ENCODE measurements at places on chromosomes 12 and 14.
A peak's percentile ranks its signal among the peaks of the same experiment; 100 is the strongest.

DNA sequence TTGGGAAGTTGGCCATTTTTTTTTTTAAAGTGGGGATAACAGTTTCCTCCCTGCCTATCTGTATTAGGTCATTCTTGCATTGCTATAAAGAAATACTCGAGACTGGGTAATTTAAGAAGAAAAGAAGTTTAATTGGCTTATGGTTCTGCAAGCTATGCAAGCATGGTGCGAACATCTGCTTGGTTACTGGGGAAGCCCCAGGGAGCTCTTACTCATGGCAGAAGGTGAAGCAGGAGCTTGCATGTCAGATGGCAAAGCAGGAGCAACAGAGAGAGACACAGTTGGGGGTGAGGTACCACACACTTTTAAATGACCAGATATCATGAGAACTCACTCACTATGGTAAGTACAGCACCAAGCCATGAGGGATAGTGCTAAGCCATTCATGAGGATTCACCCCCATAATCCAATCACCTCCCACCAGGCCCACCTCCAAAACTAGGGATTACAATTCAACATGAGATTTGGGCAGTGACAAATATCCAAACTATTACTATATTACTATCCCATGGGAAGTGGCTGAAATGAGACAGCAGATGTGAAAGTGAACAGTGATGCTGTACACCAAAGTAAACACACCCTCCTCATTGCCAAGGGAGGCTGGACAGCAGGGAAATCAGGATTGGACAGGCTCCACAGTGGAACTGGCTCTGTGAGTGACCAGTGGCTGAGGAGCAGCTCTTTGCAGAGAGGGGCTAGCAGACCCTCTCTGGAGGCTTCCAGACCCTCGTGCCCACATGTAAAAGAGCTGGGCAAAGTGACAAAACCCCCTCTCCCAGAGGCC, 40.5 kb downstream of the CRACR2A start:
- DNase-seq = no peak

GRCh38 chr14:70008284-70009262, 129.4 kb downstream of the SMOC1 start:
- DNase-seq = no peak

DNA sequence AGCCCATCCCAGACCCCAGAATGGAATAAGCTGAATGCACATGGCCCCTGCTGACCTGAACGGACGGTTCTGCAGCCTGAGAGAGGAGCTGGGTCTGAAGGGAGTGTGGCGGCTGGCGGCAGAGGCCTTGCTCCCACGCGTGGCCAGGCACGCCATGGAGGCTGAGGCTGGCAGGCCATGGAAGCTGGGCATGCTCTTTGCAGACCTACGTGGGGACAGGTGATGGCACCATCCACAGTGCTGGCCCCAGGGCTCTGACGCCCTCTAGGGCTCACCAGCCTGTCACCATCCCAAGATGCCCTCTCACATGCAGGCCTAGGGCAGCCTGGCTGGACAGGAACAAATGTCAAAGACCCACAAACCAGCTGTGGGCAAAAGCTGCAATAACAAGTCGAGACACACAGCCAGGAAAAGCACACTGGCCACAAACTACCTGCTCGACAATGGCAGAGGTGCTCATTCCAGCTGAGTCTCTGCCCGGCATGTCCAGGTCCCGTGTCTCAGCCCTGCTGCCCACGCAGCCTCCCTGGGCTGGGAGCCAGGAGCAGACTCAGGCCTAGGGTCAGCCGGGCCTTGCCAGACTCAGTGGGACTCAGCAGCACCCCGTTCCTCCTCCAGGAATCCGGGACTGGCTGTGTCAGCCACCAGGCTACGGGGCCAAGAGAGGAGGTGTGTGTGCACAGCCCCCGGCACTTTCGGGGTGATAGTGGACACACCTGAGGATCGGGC, 19.7 kb downstream of the BTBD6 start:
- no peak for DNase-seq

GRCh38 chr12:77082021-77082420, 16.7 kb upstream of the E2F7 start:
- DNase-seq = no peak

- no peak for DNase-seq
These were observed 31.7 kb downstream of the RTRAF start for GRCh38 chr14:52020866-52021717.

DNA sequence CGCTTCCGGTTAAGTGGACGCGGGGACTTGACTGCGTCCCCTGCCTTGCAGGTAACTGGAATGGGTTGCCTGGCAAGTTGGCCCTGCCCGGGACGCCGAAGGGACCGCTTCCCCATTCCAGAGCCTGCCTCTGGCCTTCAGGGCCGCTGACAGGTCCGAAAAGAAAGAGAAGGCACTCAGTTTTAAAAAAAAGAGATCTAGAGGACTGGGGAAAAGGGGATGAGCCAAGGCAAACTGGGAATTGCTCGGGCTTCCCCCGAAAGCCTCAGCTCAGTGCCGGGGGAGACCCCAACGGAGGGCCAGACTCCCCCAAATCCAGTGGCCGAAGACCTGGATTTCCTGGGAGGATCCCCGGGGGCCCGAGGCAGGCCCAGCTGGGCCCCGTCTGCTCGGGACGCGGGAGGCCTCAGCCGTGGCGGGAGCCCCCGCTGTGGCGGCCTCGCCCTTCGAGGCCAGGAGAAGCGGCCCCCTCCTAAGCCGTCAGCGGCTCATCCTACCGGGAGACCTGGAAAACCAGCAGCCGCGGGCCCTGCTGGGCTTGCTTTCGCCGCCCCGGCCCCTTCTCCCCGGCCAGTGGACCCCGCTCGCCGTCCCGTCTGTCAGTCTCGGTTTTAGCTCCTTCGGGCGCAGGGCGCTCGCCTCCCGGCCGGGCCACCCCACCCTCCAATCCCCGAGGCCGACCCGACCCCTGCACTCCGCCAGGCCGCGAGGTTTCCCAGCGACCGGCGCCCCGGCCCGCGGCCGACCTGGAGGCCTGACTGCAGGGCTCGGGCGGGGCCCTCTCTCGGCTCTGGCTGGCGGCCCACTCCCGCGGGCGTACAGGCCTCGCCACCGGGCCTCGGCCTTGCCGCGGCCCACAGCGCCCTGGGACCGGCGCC, 12.5 kb downstream of the OTX2 start:
- no peak for DNase-seq

- no peak for DNase-seq
These were observed 29.1 kb downstream of the TMEM260 start for GRCh38 chr14:56608689-56609088.

- no peak for DNase-seq
These were observed 5.2 kb downstream of the PPP1CC start for GRCh38 chr12:110737532-110737931.

- no peak for DNase-seq
These were observed 10.0 kb downstream of the AHNAK2 start for GRCh38 chr14:104968153-104968527.

DNA sequence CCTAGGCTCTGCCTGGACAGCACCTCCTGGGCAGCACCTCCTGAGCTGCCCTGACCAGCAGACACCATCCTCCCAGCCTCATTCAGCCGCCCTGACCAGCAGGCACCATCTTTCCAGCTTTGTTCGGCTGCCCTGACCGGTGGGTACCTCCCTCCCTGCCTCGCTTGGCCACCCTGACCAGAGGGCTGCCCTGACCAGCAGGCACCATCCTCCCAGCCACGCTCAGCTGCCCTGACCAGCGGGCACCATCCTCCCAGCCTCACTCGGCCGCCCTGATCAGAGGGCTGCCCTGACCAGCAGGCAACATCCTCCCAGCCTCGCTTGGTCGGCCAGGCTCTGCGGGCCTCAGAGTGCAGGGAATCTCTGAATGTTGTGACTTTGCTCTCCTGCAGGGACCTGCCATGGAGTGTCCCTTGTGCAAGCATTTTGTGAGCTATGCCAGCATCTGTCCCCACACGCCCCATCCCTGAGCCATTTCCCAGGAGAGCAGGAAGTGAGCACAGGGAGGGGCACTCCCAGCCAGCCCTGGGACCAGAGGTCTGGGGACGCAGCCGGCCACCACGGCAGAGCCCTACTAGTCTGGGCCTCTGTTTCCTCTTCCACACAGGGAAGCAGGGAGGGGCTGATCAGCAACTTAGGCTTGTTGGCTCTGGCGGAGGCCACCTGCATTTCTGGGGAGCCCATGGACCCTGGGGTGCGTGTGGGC, 265.5 kb downstream of the SEC23A start:
- no peak for DNase-seq

- DNase-seq = no peak
These were observed 128.4 kb upstream of the CPNE8 start for GRCh38 chr12:39033782-39034181.

DNA sequence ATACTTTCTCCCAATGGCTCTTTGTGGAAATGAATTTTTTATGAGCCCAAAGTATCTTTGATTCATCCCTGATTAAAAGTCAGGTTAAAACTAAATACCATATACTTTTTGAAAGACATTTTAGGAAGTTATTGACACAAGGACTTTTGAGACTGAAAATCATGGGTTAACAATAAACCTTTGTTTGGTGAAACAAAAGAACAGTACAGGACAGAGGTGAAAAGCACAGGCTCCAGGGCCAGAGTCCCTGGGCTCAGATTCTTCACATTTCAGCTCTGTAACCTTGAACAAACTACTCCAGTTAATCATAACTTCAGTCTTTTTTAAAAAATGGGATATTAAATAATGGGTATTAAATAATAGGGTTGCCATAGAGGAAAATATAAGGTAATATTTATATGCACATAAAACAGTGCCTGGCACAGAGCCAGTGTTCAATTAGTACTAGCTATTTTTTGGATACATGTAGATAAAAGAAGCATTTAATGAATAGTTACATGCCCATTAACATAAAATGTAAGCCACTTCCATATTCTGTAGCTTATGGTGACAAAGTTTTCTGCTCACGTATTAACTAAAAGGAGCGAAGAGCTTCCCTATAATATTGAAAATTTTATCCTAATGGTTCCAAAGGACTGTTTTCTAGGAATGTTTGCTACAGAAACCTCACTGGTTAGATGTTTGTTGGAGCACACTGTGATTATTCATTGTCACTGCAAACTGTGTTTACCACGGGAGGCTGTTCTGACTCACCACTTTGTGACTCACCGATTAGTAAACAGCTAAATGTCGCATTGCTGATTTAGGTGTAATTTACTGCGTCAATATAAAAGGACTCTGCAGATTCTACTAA, 255.4 kb downstream of the DAD1 start:
- peak; percentile 74 for DNase-seq

DNA sequence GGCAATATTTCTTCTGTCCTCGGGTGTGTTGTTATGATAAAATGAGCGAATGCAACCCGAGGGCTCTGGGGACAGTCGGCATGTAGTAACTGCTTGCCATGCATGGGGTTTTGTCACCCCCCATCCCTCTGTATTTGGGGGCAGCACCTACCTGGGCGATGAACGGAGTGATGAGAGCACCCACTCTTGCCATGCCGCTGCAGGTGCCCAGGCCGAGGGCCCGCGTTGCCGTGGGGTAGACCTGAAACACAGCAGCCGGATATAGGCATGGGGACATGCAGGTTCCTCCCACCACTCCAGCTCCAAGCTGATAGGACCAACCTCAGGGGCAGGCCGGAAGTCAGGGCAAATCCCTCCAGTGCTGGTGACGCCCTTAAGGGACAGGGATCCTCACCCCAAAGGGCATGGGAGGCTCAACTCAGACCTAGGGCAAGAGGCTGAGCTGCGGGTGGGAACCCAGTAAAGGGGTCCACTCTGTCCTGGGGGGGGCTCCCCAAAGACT, 35.8 kb downstream of the DAO start:
- no peak for DNase-seq

DNA sequence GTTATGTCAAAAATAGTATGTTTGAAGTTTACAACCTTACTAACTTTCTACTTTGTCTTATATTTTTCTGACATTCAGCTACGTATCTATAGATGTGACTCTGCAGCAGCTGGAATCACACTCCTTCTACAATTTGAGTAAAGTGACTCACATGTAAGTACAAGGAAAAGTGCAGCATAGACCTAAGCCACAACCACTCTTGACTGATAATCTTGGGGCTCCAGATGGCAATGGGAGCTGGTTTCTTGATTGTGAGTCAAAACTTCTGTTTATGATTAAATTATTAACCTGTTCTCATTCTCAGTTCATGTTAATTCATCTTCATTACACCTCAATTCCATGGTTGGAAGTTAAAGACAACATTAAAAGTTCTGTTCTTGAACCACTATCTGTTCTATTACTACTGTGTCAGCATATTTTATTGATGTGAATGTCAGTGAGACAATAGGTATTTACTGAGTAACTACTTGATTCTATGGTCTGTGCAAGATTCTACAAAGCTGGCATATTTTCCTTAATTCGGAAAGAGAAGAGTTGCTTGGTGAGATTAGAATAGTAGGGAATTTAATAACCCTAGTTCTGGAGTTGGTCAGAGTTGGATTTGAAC, 112.9 kb downstream of the TSHR start:
- DNase-seq = no peak

DNA sequence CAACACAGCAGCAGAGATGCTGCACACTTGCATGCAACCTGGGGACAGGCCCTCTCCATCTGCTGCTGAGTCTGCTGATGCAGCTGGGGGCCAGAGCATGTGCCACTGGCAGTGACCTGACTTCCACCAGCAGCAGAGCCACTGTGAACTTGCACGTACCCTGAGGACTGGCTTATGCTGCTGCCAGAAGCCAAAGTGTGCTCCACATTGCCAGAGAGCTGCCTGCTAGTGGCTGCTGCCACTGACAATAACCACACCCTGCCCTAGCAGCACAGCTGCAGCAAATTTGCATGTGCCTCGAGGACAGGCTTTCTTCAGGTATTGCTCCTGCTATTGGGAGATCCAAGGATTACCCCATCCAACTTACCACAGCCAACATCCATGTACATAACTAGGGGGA, 4.5 kb upstream of the PRR4 start:
- DNase-seq = no peak

- DNase-seq = no peak
These were observed 878.0 kb upstream of the TMEM132C start for GRCh38 chr12:127388985-127389384.

- no peak for DNase-seq
These were observed 52.3 kb downstream of the PLEKHA5 start for GRCh38 chr12:19181666-19182426.

DNA sequence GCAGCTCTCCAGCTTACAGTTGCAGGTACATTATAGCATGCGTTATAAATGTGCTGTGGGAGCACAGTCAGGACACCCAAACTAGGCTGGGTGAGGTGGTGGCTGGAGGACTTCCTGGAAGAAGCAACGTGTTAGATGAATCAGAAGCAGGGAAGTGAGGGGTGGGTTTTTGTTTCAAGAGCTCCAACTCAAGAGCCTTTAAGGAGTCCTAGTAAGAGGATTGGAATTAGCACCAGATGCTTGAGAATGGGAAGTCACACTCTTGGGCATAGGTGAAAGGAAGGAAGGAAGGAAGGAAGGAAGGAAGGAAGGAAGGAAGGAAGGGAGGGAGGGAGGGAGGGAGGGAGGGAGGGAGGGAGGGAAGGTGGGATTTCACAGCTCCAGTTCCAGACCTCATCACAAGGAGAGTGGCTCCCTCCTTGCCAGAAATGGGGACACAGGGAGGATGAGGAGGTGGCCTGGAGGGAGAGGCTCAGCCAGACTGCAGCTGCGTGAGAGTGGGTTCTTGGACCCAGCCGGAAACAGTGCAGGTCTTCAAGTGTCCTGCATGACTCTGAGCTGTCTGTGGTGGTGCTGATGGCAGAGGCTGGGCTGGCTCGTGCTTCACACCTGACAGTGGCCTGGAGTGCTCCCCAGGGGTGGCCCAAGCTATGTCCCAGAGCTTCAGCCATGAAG, 115.7 kb upstream of the GSC start:
- no peak for DNase-seq

Data from suppressor macrophage (primary cell).